GM20000 (cell line): ENCODE measurements at places on chromosomes 6 and 20.

DNA sequence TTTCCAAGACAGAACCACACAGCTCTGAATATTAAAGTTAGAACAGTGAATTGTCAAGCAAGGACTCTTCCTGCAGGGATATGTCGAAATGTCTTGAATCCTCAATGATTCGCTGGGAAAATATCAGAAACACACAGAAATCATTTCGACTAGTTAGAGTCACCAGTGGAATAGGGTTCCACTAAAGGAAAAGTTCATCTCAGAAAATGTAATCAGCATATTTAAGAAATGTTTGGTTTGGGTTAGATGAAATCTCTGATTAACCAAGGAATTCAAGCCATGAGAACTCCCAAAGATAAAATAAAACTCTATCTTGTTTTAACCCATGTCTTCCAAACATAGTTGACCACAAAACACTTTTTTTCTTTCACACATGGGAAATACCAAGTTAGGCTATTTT, 621.0 kb upstream of the NRSN1 start:
- DNase-seq = no peak

DNA sequence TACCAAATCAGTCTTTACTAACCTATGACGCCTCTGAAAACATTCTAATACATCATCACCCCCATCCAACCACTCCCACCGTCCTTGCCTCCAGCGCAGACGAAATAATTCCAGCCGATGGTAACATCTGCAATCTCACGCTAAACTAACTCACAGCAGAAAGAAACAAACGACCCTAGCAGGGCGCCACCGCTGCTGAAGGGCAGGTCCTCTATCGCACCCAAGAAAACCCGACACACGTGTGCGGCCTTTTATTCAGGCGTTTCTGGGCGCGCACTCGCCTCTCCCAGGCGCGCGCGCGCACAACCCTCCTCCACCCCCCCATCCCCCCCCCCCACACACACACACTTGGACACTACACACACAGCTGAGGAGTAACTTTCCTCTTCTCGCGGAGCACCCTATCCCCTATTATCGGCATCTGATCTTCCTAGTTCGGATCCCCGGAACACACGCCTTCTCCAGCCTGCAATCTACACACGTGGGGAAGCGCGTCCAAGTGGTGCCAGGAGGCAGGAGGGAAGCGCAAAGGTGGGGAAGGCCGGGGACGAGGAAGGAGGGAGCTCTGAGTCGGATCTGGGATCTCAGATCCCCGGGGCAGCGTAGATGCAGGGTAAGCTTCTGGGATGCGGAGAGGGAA, 1.4 kb downstream of the GFOD1 start:
- DNase-seq = peak; percentile 78

DNA sequence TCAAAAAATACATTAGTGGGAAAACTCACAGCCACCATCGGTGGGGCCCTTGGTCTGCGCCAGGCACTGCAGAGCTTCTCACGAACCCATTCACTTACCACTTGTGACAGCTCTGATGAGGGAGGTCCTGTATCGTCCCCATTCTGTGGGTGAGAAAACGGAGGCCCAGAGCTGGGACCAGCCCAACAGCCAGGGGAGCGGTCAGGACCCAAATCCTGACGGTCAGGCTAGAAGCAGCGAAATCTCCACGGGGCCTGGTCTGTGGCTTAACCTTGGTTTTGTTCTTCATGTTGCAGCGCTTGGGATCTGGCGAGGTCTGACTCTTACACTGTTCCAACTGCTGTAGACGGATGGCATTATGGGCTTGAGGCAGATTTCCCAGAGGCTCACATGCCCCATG, 7.7 kb upstream of the VSX1 start:
- no peak for DNase-seq

- no peak for DNase-seq
Observed at GRCh38 chr20:47318586-47319516, 37.6 kb downstream of the ZMYND8 start.

DNA sequence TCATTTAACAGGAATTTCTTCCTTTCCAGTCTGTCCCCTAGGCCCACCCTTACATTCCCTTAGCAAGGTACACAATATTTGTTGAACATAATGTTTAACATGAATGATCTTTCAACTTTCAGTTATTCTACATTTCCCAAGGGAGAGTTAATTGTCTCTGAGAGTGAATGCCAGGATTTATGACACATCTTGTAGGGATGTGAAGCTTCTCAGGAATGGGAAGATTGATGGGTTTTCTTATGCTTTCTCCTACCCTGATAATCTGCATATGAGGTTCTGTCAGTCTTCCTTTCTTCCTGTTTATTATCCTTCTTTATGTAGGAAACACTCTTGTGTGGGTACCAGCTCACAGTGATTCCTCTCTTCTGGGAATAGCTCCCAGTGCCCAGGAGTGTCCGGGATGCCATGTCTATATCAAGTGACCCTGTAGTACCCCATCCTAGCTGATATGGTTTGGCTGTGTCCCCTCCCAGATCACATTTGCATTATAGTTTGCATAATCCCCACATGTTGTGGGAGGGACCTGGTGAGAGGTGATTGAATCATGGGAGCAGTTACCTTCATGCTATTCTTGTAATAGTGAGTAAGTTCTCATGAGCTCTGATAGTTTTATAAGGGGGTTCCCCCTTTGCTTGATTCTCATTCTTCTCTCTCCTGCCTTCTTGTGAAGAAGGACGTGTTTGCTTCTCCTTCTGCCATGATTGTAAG, 7.1 kb upstream of the FYN start:
- no peak for DNase-seq
